ENCODE measurements at places on chromosomes 3 and 15.

DNA sequence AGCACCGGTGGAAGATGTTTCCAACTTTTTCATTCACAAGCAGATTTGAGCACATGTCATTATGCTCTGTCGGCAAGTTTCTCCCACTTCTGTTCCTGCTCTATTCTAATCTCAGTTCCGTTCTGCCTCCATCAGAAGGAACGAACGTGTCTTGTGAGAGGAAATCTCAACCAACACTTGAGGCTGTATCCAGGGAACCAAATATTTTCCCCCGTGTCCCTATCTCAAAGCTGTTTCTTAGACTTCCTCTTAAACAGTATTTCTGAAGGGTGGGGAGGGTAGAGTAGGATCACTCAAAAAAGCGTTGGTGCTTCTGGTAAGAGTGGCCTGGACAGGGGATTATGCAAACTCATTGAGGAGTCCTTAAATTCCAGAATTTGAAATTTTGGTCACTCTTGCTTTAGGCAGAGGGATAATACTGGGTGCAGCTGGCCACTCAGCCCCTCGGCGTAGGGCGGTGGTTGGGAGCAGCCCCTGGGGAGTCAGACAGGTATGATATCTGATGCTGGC is 54.9 kb downstream of the FRMD4B start:
- no peak for DNase-seq

DNA sequence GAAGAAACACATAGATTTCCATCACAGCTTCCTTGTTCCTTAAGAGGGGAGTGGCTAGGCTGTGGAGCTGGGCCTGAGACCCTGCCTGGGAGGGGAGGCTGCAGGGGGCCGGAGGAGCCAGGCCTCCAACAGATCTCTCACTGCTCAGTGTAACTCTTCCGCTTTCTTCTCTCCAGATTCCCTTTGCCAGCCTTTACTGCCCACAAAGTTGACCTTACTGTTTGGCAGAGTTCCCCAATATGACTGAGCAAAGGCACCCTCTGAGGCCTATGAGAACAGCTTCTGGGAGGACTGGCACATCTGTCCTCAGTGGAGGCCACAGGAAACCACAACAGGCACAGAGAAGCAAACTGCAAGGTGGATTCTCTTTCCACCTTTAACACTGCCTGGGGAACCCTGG is 38.1 kb downstream of the SLCO2A1 start:
- DNase-seq = no peak

GRCh38 chr3:47877290-47877689 is 74.4 kb downstream of the DHX30 start:
- DNase-seq = no peak

GRCh38 chr3:61114316-61114953 is 136.8 kb downstream of the FHIT start:
- no peak for DNase-seq

GRCh38 chr3:119122350-119122749 is 23.6 kb upstream of the TEX55 start:
- DNase-seq = no peak

DNA sequence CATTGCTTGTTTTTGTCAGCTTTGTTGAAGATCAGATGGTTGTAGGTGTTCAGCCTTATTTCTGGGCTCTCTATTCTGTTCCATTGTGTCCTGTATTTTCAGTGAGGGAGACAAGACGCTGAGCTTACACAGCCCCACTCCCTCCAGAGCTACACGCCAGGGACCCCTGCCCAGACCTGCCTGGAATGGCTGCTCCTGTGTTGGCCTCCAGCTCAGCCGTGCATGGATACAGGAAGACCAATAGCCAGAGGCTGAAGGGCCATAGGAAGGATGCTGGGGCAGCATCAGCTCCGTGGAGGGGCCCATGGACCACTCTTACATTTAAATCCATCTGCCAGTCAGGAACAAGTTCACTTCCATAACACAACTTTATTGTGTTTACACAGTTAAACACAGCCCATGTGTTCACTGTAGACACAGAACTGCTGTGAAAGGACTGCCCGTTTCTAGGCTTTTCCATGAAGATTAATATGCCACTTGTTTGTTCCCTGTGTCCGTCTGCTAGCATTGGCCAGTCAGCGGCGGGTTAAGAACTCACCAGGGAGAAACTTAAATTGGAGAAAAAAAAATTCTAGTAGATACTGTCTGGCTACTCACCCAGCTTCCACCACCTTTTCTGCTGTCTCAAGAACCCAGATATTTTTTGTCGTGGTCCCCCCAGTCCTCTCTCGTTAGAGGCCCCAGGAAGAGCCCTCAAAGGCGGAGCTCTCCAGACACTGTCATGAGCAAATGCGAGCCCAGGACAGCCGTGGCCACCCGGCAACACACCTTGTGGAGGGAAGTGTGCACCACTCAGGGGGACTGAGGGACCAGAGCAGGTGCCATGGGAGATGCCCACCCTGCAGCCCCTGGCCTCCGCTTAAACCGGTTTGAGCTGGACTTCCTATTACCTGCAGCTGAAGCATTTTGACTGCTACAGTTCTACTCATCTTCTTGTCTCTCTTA is 142.3 kb upstream of the MEF2A start:
- DNase-seq = no peak

DNA sequence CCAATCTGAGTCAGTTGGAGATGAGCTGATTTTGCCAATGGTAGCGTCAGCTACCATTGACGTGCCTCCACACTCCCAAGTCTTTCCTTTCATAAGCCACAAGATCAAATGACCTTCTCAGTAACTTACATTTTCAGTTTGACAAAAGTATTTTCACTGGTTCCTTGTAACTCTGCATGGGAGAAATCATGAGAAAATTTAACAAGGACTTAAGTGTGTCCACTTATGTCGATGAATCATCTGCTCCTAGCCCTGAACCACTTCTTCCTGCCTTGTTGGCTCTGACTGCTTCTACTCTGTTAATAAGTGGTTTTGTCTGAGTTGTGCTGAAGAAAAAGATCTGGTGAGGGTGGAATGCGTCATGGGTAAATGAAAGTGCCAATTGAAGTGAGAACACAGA is 101.2 kb downstream of the NFKBIZ start:
- no peak for DNase-seq

DNA sequence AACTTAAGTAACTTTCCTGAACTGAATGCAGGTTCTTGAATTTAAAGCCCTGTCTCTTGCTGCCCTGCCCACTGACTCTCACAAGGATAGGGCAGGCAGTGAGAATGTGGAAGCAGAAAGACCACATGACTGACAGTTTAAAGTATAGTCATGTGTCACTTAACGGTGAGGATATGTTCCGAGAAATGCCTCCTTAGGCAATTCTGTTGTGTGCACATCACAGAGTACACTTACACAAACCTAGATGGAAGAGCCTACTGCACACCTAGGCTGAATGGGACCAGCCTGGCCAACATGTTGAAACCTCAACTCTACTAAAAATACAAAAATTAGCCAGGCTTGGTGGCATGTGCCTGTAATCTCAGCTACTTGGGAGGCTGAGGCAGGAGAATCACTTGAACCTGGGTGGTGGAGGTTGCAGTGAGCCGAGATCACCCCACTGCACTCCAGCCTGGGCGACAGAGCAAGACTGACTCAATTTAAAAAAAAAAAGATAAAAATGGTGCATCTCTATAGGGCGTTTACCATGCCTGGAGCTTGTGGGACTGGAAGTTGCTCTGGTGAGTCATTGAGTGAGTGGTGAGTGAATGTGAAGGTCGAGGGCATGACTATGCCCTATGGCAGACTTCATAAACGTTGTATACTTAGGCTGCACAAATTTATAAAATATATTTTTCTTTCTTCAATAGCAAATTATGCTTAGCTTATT is 18.9 kb upstream of the COPG1 start:
- no peak for DNase-seq

DNA sequence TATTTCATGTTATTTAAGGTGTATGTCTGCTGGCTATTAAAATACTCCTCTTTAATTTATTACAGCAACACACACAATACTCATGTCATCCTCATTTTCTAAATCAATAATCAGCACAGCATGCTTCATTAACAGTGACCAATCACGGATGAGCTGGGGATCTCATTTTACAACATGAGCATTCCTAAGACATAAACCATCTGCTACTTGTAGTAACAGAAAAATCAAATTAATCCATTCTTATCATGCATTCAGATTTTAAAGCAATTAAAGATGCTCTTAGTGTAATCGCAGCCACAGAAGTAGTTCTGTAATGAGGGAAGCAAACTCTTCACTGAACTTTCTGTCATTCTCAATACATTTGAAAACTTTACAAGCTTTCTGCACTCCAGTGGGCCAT is 191.1 kb downstream of the TBC1D5 start:
- no peak for DNase-seq

GRCh38 chr3:70992562-70993204 is 590.8 kb downstream of the FOXP1 start:
- DNase-seq = no peak

GRCh38 chr15:42035435-42035761 is 14.6 kb upstream of the PLA2G4E start:
- no peak for DNase-seq

DNA sequence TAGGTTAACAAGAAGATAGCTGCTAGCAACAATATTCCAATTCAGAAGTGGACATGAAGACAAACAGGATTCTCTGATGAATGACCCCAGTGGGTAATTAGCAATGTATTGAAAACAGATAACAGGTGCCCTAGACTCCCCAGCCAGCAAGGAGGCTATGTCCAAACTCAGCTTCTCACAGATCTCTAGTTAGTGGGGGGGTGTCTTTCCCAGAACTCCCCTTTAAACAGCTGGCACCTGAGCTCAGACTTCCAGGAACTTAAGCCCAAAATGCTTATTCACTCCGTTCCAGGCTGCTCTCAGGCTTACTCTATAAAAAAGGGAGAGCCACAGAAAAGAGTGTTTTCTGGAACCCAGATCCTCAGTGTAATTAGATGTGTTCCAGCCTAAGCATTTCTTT is 423.0 kb upstream of the THBS1 start:
- DNase-seq = no peak

GRCh38 chr3:16721494-16721893 is 116.3 kb upstream of the DAZL start:
- no peak for DNase-seq

- no peak for DNase-seq
These were observed 353.4 kb downstream of the FEZF2 start for GRCh38 chr3:62019906-62020305.

DNA sequence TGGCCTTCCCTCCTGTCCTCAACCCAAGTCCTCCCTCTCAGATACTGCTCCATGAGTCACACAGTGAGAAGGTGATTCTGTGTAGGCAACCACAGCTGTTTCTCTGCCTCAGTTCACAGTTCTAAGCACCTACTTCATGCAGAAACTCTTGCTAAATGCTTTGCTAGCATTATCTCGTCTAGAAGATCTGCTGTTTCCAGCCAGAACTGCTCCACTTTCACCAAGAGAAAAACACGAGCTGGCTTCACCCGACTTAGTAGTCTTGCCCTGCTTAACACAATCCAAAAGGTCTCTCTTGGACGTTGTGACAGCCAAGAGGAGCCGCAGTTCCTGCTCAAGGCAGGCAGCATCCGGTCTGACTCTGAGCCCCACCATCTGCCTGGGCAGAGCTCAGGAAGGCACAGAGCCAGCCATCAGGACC is 272.1 kb downstream of the UACA start:
- no peak for DNase-seq

GRCh38 chr15:45203182-45203581 is 15.4 kb upstream of the SHF start:
- DNase-seq = no peak

GRCh38 chr15:25556136-25556535 is 117.3 kb upstream of the UBE3A start:
- no peak for DNase-seq

GRCh38 chr3:180320631-180321030 is 281.3 kb upstream of the TTC14 start:
- no peak for DNase-seq

DNA sequence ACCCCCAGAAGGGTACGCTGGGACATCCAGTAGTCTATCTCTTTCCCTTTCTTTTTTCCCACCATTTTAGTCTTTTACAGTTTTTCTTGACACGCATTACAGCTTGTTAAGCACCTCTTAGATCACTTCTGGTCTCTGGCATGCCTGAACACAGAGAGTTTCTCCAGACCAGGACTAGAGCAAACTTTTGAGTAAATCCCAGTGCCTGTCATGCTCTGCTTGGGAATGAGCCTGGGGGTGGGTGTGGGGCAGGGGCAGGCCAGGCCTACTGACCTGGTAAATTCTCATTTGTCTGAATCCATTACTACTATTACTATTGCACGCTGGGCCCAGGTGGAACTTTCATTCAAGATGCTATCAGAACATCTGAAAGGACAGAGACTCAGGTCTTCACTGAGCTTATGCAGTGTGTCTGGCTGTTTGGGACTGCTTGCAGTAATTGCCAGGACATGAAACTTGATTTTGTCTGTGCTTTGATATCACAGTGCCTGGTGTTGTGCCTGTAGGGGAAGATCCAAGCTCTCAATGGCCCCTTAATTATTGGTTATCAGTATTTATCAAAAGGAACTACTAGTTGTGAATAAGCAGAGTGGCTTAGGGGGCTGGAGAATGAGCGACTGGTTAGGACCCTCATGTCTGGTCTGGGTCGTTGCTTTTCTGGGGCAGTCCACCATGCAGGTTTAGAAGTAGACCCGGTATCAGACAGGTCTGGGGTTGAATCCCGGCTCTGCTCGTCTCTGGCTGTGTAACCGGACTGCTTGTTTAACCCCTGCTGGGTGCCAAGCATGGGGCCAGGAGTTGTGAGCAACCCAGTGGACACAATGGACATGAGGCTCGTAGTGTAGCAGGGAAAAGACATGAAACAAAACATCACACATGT is 196.1 kb upstream of the TLE3 start:
- no peak for DNase-seq

DNA sequence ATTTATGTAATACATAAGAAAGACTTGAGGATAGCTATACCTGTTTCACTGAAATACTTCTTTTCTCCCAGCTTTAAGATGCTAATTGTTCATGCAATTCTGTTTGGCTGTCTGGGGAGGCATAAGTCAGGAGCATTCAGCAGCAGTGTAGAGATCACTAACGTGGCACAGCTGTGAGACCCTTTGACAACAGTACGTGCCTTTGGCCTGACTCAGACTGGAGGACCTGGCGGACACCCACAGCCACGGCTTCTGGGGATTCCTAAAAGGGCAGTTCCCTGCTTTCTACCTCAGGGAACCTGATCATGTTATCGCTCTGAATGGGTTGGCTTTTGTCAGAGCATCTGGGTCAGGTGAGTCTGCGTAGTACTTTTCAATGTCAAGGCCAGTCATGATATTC is 295.0 kb upstream of the ICE2 start:
- no peak for DNase-seq

GRCh38 chr3:87335931-87336330 is 59.5 kb upstream of the POU1F1 start:
- DNase-seq = no peak

GRCh38 chr3:177345049-177345972 is 148.0 kb upstream of the TBL1XR1 start:
- no peak for DNase-seq

DNA sequence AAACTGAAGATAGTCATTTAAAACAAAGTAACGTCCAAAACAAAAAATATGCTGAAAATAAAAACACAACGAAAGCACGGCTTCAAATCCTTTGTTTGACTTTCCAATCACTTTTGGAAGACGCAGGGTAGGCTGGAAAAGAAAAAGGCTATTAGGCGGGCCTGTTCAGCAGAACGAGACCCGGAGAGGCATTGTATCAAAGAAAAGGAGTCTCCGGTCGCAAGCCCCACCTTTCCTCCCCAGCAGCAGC is 691 bp downstream of the SENP7 start:
- DNase-seq = peak; percentile 11
